ENCODE measurements at places on chromosomes 1 and 21.

GRCh38 chr1:154812877-154813276 is 57.2 kb downstream of the KCNN3 start:
- no peak for DNase-seq

DNA sequence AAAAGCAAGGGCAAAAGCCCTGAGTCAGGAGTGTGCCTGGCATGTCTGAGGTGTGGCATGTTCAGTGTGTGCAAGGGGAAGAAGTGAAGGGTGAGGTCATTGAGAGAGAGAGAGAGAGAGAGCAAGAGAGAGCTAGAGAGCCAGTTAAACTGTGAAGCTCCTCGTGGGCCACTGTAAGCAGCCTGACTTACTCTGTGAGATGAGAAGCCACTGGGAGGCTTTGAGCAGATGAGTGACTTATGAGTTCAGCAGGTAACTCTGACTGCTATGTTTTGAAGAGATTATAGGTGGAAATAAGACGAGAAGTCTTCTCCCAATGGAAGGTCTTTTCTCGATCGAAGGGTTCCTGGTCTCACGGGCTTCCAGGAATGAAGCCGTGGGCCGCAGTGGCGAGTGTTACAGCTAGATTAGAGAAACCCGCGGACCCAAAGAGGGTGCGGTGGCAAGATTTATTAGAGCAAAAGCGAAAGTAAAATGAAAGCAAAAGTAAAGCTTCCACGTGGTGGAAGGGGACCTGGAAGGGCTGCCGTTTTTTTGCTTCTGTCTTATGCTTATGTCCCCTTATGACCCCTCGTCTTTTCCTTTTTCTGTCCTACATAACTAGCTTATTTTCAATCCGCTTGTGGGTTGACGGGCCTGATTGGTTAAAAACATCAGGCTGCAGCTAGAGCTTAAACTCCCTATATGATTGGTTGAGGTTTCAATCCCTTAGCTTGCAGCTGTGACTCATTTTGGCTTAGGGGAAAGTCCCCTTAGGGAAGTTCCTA is 323.1 kb upstream of the FAM78B start:
- DNase-seq, result no peak

DNA sequence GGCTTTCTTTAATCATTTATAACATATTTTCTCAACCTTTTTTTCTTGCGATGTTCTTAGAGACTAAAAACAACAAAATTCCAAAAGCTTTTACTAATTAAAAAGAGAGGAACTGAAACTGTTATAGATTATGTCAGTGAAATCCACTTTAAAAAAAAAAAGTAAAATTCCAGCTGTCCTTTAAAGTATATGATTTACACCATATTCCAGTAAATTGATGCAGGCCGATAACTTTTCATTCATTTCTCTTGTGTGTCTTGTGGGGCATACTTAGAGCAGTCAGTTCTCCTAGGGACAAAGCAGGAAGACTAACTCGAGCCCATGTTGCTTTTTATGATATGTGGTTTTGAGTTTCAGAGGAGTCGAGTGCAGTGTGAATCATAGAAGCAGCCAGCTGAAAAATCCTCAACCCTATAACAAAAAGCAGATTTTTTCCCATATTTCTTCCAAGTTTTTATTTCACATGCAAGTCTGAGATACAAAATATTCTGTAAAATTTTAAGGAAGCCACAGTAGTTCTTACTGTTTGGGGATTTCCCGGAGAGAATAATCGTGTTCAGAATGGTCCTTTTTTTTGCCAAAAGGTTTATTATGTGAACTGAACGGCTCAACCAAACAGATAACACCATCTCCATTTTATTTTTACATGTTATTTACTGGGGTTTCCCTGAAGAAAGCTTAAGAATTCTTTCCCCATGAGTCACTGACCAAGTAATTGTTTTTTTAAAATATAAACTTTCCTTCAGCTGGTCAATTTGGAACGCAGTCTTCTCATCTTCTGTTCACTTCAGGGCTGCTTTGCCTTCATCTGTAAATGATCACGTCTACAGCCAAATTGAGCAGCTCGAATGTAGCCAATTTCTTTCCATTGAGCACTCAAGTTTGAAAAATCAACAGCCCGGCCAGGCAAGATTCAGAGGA is 77.0 kb upstream of the C1orf105 start:
- DNase-seq, result no peak

DNA sequence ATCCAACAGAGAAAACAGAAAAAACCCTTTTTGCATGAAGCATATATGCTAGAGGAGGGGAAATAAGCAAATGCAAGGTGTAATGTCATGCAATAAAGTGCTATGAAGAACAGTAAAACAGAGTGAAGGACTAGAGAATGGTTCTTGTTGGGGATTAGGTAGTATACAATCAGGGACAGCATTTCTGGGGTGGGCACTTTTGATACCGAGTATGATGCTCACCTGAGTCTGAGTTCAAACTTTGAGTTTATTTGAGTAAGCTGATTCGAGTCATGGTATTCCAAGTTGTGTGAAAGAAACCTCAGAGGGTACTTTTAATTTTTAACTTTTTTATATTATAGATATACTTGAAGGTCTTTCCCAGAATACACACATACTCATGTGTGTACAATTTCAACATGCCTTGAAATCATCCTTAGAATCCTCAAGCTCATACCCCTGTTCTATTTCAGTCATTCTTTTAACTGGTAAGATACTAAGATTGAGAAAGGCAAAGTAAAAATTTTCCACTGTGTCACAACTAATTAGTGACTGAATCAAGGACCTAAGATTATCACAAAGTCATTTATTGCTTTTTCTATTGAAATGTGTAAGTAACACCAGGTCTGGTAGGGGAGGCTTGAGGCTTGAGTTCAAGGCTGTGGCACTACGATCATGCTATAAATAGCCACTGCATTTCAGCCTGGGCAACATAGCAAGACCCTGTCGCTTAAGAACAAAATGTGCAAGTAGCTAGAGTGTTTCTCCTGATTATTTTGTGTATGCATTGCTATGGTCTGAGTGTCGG is 12.1 kb downstream of the LRRC8B start:
- no peak for DNase-seq

DNA sequence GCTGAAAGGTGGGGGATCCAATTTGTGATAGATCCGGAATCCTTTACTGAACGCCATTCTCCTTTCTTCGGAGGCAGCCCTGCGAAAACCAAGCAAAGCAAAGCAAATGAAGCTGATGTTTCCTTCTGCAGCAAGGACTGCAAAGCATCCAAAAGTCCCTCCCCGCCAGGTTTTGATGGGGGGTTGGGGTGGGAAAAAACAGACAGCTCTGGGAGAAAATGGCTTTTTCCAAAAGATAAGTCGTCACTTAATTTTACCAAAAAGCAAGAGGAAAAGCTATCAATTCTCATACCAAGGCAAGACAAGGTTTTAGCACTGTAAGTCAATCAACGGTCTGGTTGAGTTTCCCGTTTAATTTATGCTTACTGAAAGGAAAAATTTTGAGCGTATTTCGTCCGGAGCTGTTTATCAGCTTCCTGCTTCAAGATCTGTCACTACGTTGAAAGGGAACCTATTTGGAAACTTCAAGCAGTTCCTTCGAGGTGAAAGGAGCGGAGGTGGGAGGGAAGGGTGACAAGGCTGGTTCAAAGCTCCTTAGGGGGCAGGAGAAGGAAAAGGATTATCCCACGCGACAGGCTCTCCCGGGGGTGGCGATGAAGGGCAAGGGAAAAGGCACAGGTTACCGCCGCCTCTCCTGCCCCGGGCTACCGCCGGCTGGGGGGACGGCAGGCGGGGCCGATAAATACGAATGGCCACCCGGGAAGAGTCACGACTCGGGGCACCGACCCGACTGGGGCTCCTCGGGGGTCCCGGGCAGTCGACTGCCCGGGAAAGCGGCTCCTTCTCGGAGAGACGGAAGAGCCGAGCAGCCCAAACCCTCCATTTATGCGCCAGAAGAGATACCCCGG is 750 bp downstream of the SYNJ1 start:
- peak; percentile 30 for DNase-seq

- DNase-seq, result no peak
These were observed 24.7 kb downstream of the CAPZB start for GRCh38 chr1:19460535-19461219.

GRCh38 chr1:94974824-94975223 is 47.9 kb upstream of the CNN3 start:
- no peak for DNase-seq

Data from SK-N-DZ (cell line).